ENCODE measurements at places on chromosomes 3 and 15.

DNA sequence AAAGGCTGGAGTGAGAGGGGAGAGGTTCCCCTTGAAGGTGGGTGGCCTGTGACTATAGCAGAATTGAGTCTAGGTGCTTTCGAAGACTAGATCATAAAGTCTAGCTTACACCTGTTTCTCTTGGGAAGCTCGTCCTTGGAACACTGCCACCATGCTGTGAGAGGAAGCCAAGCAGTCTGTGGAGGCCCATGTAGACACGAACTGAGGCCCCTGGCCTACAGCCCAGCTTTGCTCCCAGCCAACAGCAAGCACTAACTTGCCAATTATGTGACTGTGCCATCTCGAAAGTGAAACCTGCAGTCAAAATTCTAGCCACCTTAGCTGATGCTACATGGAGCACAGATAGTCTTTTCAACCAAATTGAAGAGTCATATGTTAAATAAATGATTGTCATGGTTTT is 190.5 kb upstream of the NECTIN3 start:
- no peak for DNase-seq

GRCh38 chr3:148227534-148227933 is 470.2 kb upstream of the AGTR1 start:
- DNase-seq, result no peak

- no peak for DNase-seq
Measured at GRCh38 chr3:38545550-38545949, 49.4 kb downstream of the EXOG start.

- no peak for DNase-seq
Measured at GRCh38 chr3:160685144-160685766, 8.3 kb downstream of the ARL14 start.

DNA sequence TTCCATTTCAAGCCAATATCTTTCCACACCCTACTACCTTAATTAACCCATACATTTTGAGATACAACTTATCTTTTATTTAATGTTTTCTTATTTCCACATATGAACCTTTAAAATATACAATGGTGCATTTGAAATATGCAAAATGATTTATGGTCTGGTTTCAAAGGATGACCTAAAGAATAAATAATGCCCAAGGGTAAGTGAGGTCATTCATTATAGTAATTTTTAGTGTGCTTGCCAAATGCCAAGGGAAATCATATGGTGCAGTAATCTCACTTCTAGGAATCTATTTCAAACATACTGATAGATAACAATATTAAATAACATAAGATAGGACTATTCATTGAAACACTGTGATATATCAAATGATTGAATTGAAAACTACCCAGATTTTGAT is 1055.4 kb downstream of the AGBL1 start:
- DNase-seq, result no peak
